ENCODE measurements at places on chromosomes 3 and 15. TPM values are rescaled to one million over a fixed set of nuclear protein-coding genes. Genes with fewer than 3 reads are reported as not detected.

Gene CSPG4
- under 0.01 TPM for total RNA-seq

Gene GRAMD2A
- total RNA-seq: 0.13 TPM

Gene XCR1
- not detected for total RNA-seq

Gene ARHGAP31
- total RNA-seq: 26.9 TPM

Gene ROBO2
- total RNA-seq: not detected

Gene OIP5
- total RNA-seq: 3.3 TPM

Gene SATB1
- 3.3 TPM for total RNA-seq

Gene GOLGA8Q
- total RNA-seq: 0.13 TPM

Gene SLC9C1
- total RNA-seq: under 0.01 TPM

Gene GPR176
- 4.3 TPM for total RNA-seq

Gene NR1I2
- not detected for total RNA-seq

Gene MAN2A2
- 24.4 TPM for total RNA-seq

Gene MYL3
- not detected for total RNA-seq

Gene CLSTN2
- 0.13 TPM for total RNA-seq

Gene SNTN
- not detected for total RNA-seq

Gene CACNA2D3
- total RNA-seq: not detected

Gene SLC2A2
- total RNA-seq: not detected

Gene EBLN2
- total RNA-seq: 2.9 TPM

Gene KLHL6
- total RNA-seq: 2.1 TPM

Gene CADM2
- total RNA-seq: not detected

Gene MME
- 1.3 TPM for total RNA-seq

Gene TM6SF1
- 34.4 TPM for total RNA-seq

Gene ARL8B
- 43.5 TPM for total RNA-seq

Gene CCR8
- total RNA-seq: not detected

Gene RARB
- 3.8 TPM for total RNA-seq

Gene MORC1
- not detected for total RNA-seq

Gene OR5K2
- total RNA-seq: not detected

Gene ZBBX
- total RNA-seq: 0.13 TPM

Gene IL20RB
- 0.51 TPM for total RNA-seq

Gene LRCH3
- total RNA-seq: 74.2 TPM

Gene KCNH8
- total RNA-seq: under 0.01 TPM

Gene TUSC2
- total RNA-seq: 22.3 TPM

Gene USP19
- total RNA-seq: 30.4 TPM

Gene SYNPR
- not detected for total RNA-seq

Gene ITIH4
- 0.39 TPM for total RNA-seq

Gene SLC24A5
- total RNA-seq: not detected

Gene BTLA
- total RNA-seq: not detected

Gene SNX22
- total RNA-seq: under 0.01 TPM

Gene RTP3
- not detected for total RNA-seq

Gene CLDN11
- total RNA-seq: 77.5 TPM

Measured in dermis microvascular lymphatic vessel endothelial cell (primary cell).